ENCODE measurements at places on chromosomes 16 and 17. TPM values are rescaled to one million over a fixed set of nuclear protein-coding genes. Genes with fewer than 3 reads are reported as not detected.

Gene FOXN1
- polyA plus RNA-seq: not detected

Gene C17orf113
- polyA plus RNA-seq: 0.98 TPM

Gene BEAN1
- polyA plus RNA-seq: 1.0 TPM

Gene SLC2A4
- polyA plus RNA-seq: 7.7 TPM

Gene MARVELD3
- polyA plus RNA-seq: 1.2 TPM

Gene MMP28
- 5.0 TPM for polyA plus RNA-seq

- DNase-seq: peak; percentile 61
Measured at GRCh38 chr17:75412455-75413317, 7.2 kb upstream of the GRB2 start.

DNA sequence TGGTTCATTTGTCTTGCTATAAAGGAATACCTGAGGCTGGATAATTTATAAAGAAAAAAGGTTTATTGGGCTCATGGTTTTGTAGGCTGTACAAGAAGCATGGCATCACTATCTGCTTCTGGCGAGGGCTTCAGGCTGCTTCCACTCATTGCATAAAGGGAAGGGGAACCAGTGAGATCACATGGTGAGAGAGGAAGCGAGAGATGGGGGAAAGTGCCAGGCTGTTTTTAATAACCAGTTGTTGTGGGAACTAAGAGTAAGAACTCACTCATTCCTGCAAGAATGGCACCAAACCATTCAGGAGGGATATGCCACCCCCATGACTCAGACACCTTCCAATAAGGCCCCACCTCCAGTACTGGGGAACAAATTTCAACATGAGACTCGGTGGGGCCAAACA is 24.3 kb downstream of the SPECC1 start:
- DNase-seq: no peak

- DNase-seq: no peak
Measured at GRCh38 chr16:24749310-24749709, 19.9 kb downstream of the TNRC6A start.

DNA sequence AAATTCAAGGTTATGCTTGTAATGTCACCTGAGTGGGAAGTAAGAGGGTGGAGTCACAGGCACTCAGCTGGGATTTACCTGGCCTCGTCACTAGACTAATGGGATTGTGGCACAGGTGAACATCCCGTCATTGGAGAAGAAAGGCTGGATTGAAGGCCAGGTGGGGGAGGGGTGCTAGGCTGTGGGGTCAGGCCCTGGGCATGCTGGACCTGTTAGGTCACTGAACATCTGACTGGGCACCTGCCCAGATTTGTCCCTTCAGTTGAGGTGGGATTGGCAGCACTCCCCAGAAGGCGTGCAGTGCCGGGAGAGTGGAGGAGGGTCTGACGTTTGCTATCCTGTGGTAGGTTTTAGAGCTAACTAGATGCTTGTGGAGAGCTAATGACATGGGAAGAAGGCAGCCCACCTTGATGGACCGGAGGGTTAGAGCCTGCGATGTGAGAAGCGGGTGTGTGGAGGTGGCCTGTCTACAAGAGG is 161.5 kb upstream of the ZNF267 start:
- DNase-seq: no peak

GRCh38 chr17:4594931-4595684 is 10.8 kb downstream of the SMTNL2 start:
- no peak for DNase-seq

DNA sequence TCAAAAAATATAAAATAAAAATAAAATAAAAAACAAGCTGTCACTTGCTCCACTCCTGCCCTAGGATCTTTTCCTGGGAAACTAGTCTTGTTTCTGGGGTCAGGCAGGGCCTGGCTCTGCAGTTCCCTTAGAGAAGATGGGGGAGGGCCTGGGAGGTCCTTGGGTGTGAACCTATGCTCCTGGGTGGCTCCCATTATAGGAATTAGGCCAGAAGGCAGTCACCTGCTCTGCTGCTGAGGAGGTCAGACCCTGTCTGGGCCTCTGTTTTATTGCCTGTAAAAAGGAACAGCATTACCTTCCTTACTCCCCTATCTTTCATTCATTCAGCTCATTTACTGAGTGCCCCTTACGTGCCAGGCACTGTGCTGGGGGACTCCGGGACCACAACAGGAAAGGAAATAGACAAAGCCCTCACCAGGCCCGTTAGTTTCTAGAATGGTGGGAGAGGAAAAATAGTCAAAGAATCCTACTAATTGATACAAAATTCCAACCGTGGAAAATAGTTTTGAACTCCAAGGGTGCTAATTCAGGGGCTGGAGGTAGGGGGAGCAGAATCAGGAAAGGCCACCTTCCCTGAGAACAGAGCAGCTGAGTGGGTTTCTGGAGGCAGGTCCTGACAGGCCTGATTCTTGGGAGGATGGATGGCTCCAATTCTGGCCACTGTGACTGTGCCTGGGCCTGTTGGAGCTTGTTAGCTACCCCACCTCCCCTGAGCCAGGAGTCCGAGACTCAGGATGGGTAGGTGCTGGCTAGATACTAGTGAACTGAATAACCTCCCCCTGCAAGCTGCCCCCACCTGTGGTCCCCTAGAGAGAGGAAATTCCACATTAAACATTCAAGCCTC is 1.3 kb upstream of the SLC46A1 start:
- DNase-seq: no peak

DNA sequence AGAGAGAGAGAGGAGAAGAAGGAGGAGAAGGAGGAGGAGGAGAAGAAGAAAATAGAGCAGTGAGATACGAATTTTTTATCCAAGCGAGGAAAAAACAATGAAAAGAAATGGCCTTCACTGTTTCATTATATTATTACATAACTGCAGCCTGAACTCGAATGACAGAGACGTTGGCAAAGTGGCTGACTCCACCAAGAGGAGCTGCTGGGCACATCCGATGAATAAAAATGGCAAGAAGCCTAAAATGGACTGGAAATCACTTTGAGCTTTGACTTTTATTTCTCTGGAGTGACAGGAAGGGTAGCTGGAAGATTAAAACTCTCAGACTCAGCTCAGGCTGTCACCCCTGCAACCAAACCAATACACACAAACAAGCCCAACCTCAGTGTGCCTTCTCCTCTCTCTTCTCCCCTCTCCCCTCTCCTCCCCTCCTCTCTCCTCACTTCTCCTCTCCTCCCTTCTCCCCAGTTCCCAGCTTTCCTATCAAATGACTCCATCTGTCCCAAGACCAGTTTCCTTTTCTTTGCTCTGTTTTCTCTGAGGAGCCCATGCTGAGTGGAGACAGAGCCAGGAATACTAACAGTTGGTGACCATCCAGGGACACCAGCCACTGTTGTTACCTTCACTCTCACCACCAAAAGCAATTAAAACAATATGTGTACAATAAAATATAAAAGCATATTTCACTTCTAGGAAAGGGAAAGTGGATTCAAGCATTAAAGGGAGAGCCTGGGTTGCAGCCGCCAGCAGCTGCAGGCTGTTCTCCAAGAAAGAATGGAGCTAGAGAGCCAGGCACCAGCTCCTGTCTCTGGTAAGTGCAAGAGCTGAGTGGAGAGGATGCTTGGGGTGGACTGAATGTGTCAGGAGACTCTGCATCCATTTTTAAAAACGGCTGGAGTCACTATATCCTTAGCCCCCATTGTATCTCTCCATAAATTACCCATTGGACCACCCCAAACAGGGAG is 51.2 kb downstream of the SOX9 start:
- no peak for DNase-seq

DNA sequence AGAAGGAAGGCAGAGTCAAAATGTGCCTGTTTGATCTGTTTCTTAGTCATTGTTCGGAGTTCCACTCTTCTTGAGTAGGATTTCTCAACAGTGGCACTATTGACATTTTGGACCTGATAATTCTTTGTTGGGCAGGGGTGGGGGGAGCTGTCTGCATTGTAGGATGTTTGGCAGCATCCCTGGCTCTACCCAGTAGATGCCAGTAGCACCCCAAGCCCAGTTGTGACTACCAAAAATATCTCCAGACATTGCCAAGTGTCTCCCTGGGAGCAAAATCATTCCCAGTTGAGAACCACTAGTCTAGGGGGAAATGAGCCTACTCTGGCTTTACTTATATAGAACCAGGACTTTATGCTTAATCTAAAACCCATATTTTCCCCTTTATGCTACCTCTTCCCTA is 1.1 kb upstream of the GFOD2 start:
- DNase-seq: no peak

GRCh38 chr17:65360961-65361552 is 200.4 kb downstream of the AXIN2 start:
- DNase-seq: no peak

GRCh38 chr16:66681676-66682075 is 14.9 kb downstream of the CMTM4 start:
- DNase-seq: no peak

DNA sequence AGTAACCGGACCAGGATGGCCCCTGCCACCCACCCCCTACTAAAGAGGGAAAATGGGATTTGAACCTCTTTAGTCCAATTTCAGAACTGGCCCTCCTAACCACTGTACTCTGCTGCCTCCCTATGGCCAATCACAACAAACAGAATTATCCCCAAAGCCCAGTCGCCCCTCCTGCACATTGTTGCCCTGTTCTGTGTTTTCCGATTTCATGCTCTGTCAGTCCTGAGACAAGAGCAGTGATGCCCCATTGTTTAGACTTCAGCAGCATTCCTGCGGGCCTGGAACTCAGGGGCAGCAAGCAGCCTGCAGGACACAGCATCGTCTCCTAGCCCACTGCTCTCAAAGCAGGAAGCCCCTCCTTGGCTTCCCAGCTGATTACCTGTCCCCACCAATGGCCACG is 20.5 kb upstream of the KLHL11 start:
- no peak for DNase-seq

DNA sequence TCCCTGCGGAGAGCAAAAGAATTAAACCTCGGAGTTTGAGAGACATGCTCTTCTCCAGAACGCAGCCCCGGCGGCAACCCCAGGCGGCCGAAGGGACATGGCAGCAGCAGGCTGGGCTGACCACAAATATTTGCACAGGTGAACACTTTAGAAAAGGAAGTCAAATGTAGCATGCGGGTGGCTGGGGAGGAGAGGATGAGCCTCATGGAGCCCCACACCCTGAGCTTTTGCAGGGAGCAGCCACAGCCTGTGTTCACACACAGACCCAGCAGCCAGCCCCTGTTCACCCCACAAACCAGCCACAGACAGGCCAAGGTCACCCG is 17.8 kb downstream of the HS3ST6 start:
- no peak for DNase-seq

DNA sequence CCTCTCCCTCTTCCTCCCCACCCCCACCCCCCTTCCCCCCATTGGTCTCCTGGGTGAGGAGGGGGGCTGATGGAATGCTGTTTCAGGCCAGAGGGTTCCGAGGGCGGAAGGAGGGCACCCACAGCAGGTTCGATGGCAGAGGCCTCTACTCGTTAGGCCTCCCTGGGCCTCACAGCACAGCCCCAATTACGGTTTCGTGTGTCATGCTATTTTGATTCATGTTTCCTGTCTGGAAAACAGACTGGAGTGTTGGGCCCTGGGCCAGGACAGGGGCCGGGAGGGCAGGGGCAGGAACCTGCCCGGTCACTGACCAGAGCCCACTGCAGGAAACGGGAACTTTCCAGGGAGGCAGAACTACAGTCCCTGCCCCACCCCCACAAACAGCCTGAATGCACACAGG is 138.2 kb downstream of the C16orf95 start:
- DNase-seq: no peak

- no peak for DNase-seq
Measured at GRCh38 chr17:51793686-51794085, 364.8 kb downstream of the CA10 start.

Data from muscle of back (tissue), 13 donors.